ENCODE measurements at places on chromosomes 12 and 14.
A peak's percentile ranks its signal among the peaks of the same experiment; 100 is the strongest.

- DNase-seq: no peak
Measured at GRCh38 chr14:91363776-91364523, 53.7 kb downstream of the CCDC88C start.

DNA sequence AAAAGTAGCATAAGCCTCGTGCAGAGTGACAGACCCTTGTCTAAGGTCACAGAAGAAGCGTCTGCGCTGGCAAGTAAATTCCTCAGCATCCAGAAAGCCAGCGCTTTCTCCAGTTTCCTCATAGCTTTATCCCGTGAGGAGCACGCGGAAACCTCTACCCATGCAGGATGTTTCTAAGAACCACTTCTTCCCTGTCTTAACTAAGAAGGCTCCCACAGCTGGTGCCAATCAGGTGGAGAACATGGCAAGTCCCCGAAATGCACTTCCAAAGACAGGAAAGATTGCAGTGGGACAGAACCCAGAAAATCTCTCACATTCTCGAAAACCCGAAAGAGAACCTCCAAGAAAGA is 968 bp upstream of the ARID4A start:
- no peak for DNase-seq

DNA sequence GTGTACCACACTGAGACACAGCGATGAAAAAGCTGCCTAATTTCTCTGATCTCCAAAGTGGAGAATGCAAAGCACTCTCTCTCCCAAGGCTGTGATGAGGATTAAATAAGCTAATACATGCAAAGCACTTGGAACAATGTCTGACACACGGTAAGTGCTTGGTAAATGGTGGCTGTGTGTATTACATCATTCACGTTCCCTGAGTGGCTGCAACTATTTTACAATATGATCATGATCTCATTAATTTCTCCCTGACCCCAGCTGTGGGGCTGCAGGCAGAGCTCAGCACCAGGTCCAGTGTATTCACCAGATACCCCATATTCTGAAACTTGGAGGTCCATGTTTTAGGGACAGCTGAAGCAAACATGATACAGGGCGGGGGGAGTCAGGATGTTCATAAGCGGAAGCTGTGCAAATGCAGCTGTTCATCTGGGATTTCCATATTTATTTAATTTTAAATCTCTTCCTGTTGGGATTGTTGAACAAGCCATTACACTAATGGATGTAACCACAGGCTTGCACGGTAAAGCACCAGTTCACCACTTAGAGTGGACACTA is 106.4 kb downstream of the CCDC60 start:
- DNase-seq: no peak

DNA sequence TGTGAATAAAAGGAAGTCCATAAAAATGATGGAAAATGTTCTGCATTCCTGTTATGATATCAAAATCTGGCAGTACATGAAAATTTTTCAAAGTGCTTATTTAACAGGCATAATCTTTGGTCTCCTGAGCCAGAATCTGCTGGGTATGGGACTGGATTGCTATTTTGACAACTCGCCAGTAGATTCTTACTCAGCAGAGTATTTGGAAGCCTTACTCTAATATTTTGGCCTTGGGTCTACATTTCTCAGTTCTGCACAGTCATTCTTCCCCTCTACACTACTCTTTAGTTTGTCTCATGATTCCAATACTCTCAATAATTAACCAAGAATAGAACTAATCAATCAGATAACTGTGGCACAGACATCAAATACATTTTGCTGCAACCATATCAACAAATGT is 1.1 kb upstream of the SLCO1B1 start:
- no peak for DNase-seq

DNA sequence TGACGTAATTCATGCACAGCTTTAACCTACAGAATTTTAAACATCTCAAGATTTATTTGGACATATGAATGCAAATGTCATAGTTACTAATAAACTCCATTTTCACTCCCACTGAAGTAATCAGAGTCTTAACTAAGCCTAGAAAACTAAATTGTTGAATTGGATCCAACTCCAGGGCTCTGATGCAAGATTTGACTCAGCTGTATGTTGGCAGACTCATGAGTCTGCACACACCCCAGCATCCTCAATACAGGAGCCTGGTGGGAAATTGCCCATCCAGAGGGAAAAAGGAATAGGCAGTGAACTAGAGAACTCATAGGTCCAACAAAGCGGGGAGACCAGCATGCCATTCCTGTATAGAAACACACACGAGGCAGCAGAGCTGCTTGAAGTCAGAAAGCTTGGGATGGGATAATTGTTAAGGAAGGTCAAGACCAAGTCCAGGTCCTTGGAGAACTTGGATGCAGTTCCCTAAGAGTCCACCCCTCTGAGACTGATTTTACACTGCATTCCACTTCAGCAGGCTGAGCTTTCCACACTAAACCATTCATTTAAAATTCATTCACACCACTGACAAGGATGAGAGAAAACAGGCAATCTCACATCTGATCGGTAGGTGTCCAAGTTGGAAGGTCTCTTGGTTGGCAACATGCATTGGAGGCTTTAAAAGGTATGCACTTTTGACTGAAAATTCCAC is 14.4 kb downstream of the TMTC1 start:
- no peak for DNase-seq

- DNase-seq: no peak
Measured at GRCh38 chr14:59503256-59503655, 18.9 kb downstream of the JKAMP start.

DNA sequence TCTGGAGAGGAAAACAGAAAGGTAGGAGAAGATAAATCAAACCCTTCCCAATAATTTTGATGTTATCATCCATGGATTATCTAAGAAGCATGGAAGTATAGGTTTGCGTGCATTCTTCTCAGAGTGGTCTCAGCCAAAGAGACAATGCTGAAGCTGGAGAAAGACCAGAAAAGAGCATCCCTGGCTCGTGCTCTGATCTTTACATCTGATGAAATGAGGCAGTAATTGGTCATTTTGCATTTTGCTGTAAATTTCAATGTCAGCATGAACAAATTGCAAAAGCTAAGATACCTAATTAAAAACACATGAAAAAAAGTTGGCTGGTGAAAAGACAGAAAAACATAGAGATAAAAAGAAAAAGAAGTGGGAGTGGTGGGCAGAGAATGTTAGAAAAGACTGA is 252.4 kb downstream of the ITPR2 start:
- DNase-seq: no peak

- no peak for DNase-seq
Measured at GRCh38 chr12:45637706-45638105, 91.8 kb upstream of the ARID2 start.

DNA sequence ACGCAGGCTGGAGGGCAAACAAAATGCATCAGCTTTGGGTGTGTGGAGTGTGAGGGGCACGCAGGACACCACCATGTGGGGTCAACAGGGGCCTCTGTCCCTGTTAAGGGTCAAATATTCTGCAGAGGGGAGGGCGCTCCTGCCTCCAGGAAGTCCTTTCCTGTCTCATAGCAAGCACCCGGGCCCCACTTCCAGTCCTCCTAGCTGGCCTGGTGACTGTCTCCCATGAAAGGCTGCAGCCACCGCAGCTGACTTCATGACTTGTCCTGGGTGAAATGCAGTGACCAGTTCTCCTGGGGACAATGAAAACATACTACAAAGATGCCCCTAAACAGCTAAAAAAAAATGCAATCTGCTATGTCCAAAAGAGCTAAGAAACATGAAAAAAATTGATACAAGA is 53.6 kb downstream of the LGMN start:
- DNase-seq: no peak

DNA sequence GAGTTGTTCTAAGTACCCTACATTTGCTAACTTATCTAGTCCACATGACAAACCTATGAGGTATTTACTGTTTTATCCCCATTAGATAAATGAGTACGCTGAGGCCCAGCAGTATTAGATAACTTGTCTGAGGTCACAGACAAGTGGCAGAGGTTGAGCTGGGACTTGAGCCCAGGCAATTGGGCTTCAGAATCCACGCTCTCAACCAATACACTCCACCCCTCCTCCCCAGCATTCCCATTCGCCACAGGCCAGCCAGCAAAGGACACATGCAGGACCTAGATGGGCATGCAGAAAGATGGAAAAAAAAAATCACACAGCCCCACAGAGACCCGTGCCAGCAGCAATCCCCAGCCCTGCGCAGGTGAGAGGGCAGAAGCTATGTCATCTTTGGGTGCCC is 12.4 kb downstream of the HDAC7 start:
- no peak for DNase-seq

DNA sequence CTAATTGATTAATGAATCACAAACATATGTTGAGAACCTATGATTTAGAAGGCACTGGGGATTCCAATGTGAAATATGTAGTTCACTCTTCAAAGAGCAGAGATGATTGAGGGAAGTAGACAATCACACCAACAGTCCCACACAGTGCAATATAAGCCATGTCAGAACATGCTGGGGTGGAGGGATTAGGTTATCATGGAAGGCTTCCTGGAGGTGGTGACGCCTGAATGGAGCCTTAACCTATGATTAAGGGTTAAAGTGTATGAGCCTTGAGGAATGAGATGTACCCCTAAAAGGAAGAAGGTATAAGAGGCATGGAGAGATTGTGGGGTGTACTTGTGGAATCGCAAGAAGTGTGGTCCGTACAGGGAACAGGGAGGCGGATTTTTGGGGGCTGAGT is 31.3 kb downstream of the ERH start:
- DNase-seq: no peak

- no peak for DNase-seq
Measured at GRCh38 chr14:72894623-72895378, 900 bp upstream of the DPF3 start.

DNA sequence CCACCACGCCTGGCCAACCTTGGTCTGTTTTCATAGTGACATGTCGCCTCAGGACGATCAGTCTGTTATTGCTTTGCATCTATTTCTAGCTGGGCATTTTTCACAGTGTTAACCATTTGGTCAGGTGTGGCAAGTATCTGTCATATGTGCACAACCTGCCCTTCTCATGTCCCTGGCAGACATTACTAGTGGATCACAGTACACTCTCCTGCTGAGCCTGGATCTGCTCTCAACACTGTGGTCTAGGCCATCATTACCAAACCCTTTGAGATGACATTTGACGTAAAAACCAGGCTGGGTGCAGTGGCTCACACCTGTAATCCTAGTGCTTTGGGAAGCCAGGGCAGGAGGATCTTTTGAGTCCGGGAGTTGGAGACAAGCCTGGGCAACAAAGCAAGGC is 29.4 kb upstream of the NOS1 start:
- DNase-seq: no peak

DNA sequence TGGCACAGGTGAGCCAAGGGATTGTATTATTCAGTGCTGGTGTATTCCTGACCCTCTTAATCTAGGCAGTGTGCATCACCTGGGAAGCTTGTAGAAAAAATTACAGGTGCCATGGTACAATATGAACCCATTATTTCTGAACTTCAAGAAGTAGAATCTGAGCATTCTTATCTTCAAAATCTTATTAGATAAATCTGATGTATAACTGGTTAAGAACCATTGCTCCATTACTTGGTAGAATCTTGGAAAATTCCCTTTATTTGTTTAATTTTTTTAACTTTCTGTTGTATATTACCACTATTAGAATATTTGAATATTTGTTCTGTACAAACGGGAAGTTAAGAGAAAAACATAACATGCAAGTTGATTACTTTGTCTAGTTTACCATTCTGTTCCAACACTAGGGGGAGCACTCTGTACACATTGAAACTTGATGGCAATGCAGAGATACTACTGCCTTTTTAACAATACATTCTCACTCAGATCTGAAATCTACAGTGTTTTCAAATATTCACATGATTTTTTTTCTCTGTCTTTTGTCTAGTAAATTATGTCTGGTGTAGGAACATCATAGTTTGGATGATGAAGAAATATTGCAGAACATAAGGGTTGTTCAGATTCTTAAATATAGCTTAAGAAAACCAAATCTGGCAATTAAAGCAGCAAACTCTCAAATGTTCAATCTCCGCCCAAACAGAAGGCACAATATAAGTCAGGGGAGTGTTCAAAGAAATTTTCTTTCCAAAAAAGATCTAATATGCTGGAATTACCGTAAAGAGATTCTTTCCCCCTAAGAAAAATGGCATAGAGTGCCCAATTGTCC is 196.6 kb downstream of the PCNX1 start:
- peak; percentile 4 for DNase-seq

- DNase-seq: no peak
Measured at GRCh38 chr12:100437038-100437841, 36.4 kb upstream of the NR1H4 start.

DNA sequence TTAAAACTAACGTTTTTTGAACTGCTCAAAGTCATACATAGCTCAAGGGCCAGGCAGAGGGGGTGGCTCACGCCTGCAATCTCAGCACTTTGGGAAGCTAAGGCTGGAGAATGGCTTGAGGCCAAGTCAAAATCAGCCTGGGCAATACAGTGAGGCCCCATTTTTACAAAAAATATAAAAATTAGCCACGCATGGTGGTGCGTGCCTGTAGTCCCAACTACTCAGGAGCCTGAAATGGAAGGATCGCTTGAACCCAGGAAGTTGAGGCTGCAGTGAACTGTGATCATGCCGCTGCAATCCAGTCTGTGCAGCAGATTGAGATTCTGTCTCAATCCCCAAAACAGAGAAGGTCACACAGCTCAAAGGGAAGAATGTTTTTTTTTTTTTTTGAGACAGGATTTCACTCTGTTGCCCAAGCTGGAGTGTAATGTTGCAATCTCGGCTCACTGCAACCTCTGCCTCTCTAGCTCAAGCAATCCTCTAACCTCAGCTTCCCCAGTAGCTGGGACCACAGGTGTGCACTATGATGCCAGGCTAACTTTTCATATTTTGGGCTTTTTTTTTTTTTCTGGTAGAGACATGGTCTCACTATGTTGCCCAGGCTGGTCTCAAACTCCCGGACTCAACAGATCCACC is 2.9 kb downstream of the RBM23 start:
- no peak for DNase-seq

DNA sequence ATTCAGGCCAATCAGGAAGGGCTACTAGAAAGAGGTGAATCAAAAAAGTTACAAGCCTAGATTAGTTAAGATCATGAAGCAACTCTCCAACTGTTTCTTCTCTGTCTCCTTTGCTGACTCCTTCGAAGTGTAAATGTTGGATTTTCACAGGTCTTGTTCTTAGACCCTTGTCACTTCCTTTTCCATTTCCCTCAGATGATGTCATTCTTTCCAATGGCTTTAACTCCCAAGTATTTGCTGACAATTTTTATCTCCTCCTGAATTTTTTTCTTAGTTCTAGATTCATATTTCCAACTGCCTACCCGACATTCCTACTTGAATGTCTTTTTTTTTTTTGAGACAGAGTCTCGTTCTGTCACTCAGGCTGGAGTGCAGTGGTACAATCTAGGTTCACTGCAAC is 10.8 kb downstream of the GAS2L3 start:
- DNase-seq: no peak

DNA sequence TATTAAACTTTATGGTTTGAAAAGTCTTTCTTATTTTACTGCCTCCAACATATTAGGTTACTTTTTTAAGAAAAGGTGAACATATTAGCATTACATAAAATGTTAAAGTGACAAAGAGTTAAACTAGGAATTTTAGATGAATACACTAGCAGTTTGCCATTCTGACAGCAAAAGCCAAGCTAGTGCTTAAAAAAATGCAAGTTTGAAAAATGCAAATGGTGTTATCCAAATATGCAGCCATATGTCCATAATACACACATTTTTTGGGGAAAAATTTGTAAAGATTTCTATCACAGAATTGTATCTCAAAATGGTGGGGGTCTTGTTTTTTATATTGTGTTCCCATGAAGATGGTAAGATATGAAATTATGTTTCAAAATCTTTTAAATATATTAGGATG is 466.1 kb downstream of the FOXG1 start:
- no peak for DNase-seq

GRCh38 chr12:120365675-120366340 is 3.2 kb downstream of the MSI1 start:
- DNase-seq: no peak

GRCh38 chr14:53953828-53954550 is 2.6 kb downstream of the BMP4 start:
- DNase-seq: no peak

GRCh38 chr14:103836976-103837725 is 10.2 kb downstream of the PPP1R13B start:
- DNase-seq: no peak

Data from NCI-H1417 treated with DMSO at 0.1 percent for 48 hours (cell line).